Left colon (tissue), 2 donors: ENCODE measurements at places on chromosomes 1 and 21.

DNA sequence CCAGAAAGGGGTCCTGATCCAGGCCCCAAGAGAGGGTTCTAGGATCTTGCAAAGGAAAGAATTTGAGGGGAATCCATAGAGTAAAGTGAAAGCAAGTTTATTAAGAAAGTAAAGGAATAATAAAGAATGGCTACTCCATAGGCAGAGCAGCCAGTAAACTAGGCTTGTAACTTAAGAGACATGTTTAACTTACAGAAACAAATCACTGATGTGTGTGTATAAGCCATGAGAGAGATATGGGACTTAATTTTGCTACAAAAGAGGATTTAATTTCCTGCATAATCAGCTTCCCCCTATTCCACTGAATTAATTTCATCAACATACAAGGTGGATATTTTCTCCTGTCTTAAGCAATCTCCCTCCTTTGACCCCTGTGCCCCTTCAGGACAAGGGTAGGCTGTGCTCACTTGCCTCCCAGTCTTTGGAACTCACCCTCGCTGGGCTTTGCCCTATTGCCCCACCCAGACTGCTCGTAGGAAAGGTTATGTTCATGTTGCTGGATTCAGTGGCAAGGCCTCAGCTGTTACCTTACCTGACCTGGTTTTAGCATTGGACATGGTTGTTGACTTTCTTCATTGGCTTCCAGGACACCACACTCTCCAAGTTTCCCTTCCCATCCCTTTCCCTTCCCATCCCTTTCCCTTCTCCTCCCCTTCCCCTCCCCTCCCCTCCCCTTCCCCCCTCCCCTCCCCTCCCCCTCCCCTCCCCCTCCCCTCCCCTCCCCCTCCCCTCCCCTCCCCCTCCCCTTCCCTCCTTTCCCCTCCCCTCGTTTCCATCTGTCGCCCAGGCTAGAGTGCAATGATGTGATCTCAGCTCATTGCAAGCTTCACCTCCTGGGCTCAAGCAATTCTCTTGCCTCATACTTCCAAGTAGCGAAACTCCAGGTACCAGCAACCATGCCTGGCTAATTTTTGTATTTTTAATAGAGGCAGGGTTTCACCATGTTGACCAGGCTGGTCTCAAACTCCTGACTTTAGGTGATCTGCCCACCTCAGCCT is 44.6 kb downstream of the TBCE start:
- DNase-seq = peak; percentile 25

GRCh38 chr1:190478149-190479049 is 735 bp upstream of the BRINP3 start:
- DNase-seq = no peak

DNA sequence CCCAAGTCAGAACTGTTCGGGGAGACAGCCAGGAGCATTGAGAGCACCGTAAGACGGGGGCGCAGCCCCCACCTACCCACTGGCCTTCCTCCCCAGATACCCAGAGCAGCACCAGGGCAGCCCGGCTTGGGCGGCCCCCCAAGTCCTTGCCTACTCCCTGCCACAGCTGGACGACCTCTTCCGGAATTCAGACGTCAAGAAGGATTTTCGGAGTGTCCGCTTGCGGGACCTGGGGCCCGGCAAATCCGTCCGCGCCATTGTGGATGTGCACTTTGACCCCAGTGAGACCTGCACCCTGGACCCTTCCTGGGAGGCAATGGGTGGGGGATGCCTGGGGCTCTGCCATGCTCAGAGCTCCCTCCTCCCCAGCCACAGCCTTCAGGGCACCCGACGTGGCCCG is 26.7 kb downstream of the RNF223 start:
- no peak for DNase-seq

GRCh38 chr1:161884475-161884874 is 118.4 kb downstream of the ATF6 start:
- no peak for DNase-seq

- no peak for DNase-seq
Measured at GRCh38 chr1:113991467-113991997, 12.3 kb downstream of the OLFML3 start.

GRCh38 chr1:223426936-223427335 is 33.7 kb downstream of the CCDC185 start:
- DNase-seq = no peak

DNA sequence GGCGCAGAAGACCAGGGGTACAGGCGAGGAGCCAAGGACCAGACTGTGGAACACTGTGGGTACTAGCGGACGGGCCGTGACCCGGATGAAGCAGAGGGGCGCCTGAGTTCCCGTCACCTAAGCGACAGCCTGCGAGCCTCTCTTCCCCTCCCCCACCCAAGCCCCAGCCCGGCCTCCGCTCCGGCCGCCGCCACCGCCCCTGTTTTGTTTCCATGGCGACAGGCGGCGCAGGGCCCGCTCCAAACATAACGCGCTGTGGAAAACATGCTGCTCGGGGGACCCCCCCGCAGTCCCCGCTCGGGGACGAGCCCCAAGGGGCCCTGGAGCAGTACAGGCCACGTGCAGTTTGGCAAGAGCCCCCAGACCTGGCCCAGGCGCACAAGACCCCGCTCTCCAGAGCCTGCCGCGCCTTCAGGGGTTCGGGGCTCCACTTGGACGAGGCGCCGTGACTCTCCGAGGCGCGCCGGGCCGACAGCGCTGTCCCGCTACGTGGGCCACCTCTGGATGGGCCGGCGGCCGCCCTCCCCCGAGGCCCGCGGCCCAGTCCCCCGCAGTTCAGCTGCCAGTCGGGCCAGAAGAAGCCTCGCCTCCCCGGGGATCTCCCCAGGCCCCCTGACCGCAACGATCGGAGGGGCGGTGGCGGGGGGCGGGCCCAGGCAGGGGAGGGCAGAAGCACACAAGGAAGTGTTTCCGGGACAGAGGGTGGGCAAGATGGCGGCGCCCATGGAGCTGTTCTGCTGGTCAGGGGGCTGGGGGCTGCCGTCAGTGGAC is at the start of gene MTX1:
Gene MTX1 (plus strand): TSS at position 155 of the 771 bp plus-strand sequence. CDS start 110 bp downstream, at position 265.
- DNase-seq = peak; percentile 89

DNA sequence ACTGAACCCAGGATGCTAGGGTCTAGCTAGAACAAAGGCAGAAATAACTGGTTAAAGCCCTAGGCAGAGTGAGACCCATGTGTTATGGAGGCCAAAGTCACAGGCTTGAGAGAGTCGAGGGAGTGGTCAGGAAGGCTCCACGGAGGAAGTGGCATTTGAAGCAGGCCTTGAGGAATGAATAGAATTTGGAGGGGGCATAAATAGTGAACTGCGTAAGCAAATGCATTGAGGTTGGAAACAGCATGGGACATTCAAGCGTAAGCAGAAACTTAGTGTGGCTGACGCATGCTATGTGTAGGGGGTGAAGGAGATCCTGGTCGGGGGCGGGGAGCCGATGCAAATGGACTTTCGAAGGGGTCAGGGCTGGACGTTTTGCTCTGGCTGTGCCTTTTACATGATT is 11.5 kb downstream of the AZIN2 start:
- no peak for DNase-seq

GRCh38 chr21:34807146-34807880 is 138.5 kb downstream of the CLIC6 start:
- no peak for DNase-seq
